Stimulated activated CD4-positive, alpha-beta T cell treated with anti-CD3 and anti-CD28 coated beads, TNF-alpha, amount 100 ng/mL, for 24 hours (primary cell): ENCODE measurements at places on chromosomes 1 and 21.

DNA sequence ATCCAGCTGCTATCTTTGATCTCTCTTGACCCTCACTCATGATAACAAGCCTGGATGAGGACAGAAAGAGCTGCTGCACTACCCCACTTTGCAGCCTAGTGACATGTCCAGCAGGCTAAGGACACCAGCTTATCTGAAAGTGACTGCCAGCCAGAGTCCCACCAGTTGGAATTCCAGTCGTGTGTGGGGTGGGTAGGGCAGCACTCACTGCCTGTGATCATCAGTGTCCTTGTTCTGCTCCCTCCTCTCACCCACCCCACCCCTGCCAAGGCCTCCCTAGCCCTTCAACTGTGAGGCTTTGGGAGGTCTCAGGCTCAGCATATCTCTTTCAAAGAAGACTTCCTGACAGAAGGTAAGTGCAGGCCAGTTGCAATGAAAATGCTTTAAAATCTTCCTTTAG lies 15.5 kb upstream of the NMNAT2 start:
- no peak for DNase-seq

GRCh38 chr1:44366371-44366975 lies 11.4 kb upstream of the ERI3 start:
- DNase-seq: no peak

- DNase-seq: no peak
Observed at GRCh38 chr1:83967336-83967735, 31.6 kb downstream of the TTLL7 start.

DNA sequence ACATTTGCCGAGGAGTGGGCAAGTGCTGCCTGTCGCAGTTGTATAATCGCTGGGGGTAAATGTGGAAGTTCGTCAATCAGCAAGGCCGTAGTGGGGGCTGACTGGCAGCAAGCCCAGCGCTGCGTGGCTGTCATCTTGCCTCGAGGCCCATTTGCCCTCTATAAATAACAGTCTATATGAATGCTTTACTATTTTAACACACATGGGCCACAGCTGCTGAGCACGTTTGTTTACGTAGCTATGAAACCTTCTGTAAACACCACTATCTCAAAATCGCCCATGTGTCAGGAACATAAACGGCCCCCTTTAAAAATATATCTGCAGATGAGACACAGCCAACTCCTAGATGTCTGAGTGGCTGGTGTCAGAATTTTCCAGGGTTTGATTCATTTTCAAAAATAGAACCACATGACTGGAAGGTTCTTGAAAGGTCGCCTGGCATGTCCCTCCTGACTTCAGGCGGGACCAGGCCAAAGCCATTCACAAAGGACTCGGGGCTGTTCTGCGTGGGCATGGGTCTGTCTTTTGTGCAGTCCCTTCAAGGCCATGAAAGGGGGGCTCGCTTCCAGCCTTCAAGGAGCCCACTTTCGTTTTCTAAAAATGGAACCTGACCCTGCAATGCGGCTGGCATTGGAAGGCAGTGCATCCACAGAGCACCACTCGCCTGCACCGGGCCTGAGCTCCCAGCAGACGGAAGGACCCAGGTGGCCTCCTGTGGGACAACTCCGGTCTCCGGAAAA lies 205.5 kb downstream of the KCNJ6 start:
- DNase-seq: no peak

DNA sequence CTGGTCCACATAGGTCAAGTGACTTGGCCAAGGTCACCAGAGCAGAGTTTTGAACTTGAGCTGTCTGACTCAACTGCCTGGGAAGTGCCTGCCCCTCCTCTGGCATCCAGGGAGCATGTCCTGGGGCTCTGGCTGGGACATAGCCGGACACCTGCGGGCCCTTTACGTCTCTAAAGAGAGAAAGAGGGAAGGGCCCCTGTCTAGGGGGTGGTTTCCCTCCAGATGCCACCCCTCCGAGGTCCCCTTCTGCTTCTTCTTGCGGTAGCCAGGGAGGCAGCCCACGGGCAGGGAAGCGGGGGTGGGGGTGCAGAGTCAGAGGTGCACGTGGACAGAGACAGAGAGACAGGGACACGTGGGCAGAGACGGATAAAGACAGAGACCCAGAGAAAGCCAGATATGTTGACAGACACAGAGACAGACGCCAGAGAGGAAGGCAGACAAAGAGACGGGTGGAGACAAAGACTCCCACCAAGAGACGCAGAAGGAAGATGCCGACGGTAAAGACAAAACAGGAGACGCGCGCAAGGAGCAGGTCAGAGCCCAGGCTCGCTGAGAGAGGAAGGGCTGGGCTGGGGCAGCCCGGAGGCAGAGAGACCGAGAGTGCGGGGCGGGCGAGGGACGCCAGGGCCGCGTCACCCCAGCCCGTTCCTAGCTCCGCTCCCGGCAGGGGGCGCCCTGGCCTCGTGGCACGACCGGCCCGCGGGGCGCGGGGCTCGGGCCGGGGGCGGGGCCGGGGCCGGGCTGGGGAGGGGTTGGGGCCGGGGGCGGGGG lies 458 bp upstream of the ALPL start:
- DNase-seq: peak; percentile 42

- no peak for DNase-seq
Observed at GRCh38 chr21:35159881-35160280, 110.8 kb upstream of the RUNX1 start.

- no peak for DNase-seq
Observed at GRCh38 chr1:228333739-228334115, 72.9 kb downstream of the TRIM11 start.

DNA sequence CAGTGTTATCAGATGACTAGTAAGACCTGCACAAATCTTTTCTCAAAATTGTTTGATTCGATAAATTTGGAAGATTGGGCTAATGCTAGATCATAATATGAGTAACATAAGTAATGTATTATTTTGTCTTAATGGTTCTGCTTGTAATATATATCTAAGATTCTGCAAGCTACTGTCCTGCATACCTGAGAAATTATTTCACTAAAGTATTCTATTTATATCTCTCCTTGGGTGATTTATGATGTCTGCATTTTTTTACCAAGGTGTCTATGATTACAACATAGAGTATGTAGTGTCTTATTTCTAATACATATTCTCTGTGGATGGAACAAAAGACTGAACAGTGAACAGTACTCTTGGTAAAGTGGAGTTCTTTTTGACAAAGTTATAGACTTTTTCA lies 166.6 kb downstream of the CLEC20A start:
- DNase-seq: no peak

- DNase-seq: no peak
Observed at GRCh38 chr1:47881505-47882442, 115.4 kb downstream of the TRABD2B start.

GRCh38 chr1:71853360-71853759 lies 429.0 kb downstream of the NEGR1 start:
- no peak for DNase-seq

DNA sequence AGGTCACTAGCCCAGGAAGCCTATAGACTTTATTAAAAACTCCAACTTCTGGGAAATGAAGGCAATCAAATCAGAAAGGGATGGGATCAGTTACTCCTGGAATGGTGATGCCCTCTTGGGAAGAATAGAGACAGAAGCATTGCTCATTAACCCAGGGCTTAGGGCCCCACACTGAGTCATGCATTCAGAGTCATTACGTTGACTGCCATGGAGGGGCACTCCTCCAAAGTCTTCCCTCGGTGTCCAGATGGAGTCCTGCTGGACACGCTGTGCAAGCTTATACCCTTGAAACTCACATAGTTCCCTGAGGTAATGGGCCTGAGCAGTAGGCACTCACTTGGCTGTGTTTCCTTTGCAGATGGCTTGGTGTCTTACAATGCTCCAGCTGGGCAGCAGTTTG lies 35.2 kb upstream of the HSD17B7 start:
- no peak for DNase-seq

- DNase-seq: no peak
Observed at GRCh38 chr1:170310014-170310405, 164.3 kb downstream of the NTMT2 start.

DNA sequence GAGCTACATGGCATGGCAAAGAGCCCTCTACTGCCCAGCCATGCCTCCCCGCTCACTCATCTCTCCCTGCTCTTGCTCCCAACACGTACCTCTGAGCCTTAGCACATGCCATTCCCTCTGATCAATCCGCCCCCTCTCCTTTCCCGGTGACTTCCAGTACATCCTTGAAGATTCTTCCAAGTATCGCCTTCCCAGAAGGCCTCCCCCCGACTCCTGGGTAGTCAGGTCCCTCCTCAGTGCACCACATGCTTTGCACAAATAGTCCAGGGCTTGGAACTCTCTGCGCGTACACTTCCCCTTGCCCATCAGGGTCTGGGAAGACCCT lies 77.0 kb upstream of the IFFO2 start:
- no peak for DNase-seq

- no peak for DNase-seq
Observed at GRCh38 chr1:159653201-159653600, 61.2 kb downstream of the CRP start.

DNA sequence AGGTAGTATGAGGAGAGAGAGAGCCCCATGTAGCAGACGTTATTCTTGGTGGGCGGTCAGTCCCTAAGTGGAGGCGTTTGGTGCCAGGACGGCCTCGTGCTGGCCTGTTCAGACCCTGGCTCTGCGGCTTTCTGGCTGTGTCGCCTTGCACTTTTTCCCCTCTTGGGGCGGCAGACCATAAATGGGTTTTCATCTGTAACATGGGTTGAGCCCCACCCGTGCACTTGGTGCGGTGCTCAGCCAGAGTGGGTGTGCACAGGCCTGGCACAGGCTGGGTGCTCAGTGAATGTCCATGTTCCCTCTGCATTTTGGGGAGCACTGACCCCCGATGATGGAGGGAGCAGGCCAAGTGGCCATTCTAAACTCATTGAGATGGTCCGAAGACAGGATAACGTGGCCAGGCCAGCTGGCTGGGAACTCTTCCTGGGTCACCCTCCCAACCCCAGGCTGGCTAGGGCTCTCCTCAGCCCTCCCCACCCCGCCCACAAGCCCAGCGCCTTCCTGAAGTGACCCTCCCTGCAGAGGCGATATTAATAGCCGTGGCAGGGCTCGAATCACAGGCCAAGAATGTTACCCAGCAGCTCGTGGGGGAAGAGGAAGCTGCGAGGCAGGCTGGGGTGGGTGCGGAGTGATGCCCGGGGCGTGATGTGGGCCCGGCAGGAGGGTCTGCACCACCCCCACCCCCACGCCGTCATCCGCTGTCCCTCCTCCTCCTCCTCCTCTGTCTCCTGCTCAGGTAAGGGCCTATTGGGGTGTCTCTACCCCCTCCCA lies 78.5 kb downstream of the ARHGEF10L start:
- DNase-seq: no peak

GRCh38 chr1:244214009-244214967 lies 163.2 kb downstream of the ZBTB18 start:
- DNase-seq: no peak

GRCh38 chr1:16111771-16112595 lies 38.5 kb upstream of the FAM131C start:
- DNase-seq: no peak

DNA sequence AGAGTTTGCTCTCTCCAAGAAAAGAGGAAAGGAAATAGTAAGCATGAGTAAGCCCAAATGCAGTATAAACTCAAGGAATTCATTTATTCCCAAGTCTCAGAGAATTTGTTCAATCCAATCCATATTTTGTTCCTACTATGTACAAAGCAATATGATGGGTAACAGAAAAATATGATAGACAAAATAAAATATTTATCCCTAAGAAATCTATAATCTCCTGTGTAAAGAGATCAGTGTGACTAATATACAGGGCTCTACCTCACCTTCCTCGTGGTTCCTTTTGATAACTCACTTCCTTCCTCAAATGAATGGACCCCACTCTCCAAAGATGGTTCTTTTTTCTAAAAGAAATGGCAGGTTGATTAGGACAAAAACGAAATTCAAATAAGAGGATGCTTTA lies 7.6 kb downstream of the CLSPN start:
- DNase-seq: no peak

DNA sequence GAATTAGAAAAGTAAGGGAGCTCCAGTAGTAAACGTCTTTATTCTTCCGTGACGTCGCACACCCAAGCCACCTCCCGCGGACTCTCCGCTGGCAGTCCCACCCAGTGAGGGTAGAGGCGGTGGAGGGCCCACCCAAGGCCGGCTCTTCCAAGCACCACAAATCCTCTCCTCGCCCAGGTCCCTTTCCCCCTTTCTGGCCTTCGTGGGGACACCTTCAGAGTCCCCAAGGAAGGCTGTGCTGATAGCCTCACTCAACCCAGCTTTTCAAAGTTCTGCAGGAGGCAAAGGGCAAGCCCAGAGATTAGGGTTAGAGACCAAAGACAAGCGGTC lies 349 bp upstream of the GPN2 start:
- DNase-seq: no peak

DNA sequence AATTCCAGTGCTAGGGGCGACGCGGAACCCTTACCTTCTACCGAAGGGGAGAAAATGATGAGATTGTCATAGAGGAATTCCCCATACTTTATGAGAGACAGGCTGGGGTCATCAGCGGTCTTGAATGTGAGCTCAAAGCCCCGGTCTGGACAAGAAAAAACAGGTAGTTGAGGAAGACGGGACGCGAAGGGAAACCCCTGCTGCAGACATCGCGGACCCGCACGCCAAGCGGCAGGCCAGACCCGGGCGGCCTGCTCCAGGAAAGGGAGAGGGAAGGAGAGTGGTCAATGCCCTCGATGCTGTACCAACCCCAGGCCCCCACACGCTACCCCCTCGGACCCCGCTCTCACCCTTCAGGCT lies 342 bp downstream of the DDOST start:
- DNase-seq: no peak

DNA sequence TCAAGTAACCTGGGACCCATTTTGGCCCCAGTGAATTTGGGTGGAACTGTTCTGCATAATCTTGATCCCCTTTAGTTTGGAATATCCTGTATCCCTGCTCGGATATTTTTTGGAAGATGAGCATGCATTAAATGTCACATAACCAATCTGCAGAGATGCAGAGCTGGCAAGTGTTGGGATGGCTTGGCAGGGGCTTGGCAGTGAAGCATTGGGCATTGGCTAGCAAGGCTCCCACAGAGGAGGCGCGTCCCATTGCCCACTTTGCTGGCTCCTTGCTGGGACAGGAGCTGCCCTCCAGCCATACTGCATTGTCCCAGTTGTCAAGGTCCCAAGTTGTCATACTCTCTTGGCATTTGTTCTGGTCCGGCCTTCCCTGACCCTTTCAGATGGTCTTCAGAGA lies 29.9 kb downstream of the LAMC2 start:
- no peak for DNase-seq

DNA sequence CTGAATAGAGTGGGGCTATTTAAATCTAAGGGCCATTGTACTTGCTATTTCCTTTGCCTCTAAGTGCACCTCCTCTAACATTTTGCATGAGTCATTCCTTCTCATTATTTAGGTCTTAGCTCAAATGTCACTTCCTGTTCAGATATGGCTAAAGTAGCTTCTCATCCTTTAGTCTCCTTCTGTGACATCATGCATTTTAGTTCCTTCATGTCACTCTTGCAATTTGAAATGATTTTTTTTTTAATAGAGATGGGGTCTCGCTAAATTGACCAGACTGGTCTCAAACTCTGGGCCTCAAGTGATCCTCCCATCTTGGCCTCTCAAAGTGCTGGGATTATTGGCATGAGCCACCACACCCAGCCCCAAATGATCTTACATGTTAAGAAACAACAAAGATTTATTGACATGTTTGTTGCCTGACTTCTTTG lies 6.6 kb downstream of the TBX19 start:
- no peak for DNase-seq

- no peak for DNase-seq
Observed at GRCh38 chr1:68028566-68028965, 21.9 kb downstream of the DIRAS3 start.

- no peak for DNase-seq
Observed at GRCh38 chr1:207097871-207098324, 6.1 kb upstream of the C4BPA start.

GRCh38 chr21:33834801-33835500 lies 80.7 kb downstream of the ATP5PO start:
- DNase-seq: no peak
